ENCODE measurements at places on chromosomes 2 and 18.

DNA sequence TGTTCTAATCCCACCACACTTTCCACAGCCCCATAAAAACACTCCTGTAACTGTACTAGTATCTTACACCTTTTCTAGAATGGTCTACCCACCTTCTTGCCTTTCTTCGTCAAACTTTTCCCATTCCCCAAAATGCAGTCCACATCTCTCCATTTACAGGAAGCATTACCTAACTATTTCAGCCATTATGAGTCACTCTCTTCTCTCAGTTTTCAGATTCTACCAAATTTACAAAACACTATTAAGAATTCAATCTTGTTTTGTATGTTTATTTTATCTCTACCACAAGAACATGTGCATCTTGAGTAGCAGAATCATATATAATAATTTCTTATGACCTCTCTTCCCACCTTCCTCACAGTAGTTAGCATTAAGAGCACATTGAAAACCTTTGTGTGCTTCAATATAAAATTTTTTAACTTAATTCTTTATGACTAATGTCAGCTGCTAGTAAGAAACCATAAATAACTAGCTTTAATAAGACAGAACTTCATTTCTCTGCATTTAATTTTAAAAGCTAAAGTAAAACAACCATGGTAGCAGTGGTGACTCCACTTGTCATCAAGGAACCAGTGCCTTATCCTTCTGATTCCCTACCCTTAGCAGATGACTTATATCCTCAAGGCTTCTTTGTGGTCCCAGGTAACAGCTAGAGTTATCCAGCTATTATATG lies 56.6 kb upstream of the MAP2 start:
- DNase-seq, result no peak

GRCh38 chr2:47984041-47984440 lies 77.7 kb upstream of the FBXO11 start:
- DNase-seq, result no peak

- DNase-seq, result no peak
Measured at GRCh38 chr18:47593744-47594472, 336.6 kb downstream of the SMAD2 start.

GRCh38 chr18:76445275-76445674 lies 49.8 kb downstream of the ZNF516 start:
- DNase-seq, result no peak

DNA sequence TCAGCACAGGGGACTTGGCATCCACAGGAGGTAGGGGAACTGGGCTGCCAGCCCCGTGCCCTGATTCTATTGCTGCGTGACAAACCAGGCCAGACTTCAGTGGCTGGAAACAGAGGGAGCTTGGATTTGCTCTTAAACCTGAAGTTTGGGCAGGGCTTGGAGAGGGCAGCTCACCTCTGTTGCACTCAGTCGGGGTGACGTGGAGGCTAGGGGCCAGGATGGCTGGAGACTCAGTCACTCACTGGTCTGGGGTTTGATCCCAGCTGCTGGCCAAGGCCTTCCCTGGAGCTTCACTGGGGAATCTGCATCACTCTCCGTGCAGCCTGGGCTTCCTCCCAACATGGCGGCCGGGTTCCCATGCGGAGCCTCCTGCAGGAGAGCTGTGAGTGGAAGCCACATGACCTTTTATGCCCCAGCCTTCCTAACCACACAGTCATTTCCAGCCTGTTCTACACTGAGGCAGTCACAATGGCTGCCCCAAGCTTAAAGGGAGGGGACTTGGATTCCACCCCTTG lies 175.2 kb upstream of the HDAC4 start:
- DNase-seq, result no peak

DNA sequence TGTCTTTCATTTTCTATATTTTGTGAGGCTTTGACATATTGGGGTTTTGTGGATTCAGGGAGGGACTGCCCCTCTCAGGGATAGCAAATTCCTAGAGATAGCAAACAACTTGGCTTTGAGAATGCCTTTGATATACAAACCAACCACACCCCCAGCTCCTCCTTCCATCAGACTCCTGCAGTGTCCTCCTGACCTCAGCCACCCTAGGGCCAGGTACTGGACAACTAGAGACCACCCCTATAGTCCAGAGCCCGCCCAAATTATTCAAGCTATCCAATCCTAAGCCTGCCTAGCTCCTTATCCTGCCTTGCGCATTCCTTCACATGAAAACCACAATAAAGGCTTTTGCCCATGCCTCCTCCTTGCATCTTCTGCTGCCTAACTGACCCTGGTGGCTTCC lies 22.9 kb upstream of the STAM2 start:
- no peak for DNase-seq

DNA sequence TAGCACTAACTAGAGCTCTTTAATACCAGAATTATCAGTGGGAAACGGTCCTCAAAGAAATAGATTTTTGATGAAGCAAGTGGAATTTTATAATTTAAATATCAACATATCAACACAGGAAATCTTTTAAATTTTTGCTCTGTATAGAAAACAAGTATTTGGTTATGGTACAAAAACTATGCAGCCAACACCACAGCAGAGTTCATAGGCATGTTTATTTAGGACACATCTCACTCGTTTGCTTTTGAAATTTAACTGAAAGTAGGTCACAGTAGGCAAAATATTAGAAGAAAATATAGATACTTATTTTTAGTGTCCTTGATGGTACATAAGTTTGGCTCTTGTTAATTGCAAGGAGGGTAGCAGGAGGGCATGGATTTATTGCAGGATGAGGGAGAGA lies 34.3 kb upstream of the TANC1 start:
- DNase-seq, result no peak

DNA sequence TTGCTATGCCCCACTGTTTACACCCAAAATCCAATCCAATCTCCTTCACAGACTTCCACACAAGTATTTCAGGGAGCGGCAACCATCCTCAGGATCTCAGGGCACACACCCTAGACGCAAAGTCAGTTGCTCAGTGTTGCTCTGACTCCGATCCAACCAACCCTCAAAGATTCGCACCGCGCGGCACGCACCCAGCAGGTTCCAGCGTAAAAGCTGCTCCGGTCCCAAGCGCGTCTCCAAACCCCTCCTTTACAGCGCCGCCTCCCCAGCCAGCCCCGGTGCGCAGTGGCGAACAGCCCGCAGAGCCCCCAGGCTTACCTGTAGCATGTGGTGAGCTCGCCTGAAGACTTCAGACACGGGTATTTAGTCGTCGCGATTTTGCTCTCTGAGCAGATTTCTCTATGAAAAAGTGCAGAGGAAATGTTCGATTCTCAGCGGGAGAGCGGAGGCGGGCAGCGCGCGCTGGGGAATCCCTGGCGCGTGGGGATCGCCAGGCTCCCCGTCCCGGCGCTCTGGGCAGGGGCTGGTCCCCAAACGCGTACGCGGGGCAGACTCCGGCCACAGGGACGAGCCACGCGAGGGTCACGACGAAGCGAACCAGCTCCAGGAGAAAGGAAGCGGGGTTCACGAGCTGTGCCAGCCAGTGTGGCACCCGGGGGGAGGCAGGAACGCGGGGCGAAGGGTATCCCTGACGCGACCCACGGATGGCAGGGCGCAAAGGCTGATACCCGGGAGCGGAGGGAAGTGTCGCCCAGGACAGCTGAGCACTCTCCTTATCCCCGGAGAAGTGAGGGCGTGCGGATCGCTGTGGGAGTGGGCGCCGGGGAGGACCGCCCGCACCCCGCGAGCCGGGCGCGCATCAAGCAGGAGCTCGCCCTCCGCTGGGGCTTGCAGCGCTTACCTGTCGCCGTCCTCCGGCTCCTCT lies 650 bp downstream of the CCBE1 start:
- DNase-seq, result no peak

DNA sequence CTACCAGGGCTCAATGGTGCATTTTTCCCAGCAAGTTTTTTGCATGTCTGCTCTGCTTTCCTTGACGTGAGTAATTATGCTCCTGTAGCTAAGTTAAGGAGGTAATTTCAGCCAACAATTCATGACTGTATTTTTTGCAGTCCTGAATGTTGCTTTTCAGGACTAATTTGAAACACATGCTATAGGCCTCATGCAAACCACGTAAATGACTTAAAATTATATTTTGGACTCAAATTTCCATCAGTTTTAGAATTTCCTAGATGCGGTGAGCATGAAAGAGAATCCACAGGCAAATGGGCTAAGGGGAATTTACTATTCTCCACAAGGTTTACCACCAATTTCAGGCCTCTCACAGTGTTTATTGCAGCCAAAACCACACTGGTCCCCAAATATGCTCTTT lies 589.9 kb upstream of the LRRTM1 start:
- no peak for DNase-seq

- DNase-seq, result no peak
Measured at GRCh38 chr2:182055993-182056392, 70.3 kb downstream of the PPP1R1C start.

- DNase-seq, result no peak
Measured at GRCh38 chr2:222572751-222573174, 83.1 kb downstream of the FARSB start.

DNA sequence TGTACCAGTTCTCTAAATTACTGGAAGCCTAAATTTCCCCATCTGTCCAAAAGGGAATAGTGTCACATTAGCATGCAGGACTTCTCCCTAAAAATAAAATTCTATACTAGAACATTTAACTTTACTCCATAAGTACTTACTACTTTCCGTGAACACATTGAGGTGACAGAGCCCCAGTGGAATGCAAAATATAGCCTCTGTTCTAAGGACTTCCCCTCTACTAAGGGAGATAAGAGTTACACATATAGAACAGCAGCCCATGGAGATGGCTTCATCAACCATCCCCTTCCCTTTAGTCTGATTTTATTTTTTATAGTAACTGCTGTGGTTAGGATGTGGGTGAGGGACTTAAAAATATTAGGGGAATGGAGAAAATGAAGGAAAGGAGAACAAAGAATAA lies 68.9 kb upstream of the STPG4 start:
- no peak for DNase-seq

DNA sequence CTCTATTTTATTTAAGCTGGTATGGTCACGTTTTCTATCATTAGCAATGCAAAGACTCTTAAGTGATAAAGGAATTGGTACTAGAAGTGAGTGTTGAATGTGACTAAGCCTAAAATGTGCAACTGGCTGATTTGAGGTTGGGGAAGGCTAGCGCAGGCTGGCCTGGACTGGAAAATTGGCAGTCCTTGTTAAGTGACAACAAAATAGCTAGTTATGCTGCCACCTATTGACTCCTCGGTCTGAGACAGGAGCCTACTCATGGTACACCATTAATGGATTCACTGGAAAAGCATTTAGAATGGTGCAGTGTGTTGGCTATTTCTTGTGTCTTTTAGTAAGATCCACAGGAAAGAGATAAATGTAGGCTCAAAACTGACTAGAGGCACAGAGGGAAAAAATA lies 5.7 kb upstream of the WIPF1 start:
- peak; percentile 76 for DNase-seq

- no peak for DNase-seq
Measured at GRCh38 chr2:65877331-65878010, 445.1 kb upstream of the SPRED2 start.

- DNase-seq, result no peak
Measured at GRCh38 chr2:208047840-208048239, 22.5 kb upstream of the PLEKHM3 start.

DNA sequence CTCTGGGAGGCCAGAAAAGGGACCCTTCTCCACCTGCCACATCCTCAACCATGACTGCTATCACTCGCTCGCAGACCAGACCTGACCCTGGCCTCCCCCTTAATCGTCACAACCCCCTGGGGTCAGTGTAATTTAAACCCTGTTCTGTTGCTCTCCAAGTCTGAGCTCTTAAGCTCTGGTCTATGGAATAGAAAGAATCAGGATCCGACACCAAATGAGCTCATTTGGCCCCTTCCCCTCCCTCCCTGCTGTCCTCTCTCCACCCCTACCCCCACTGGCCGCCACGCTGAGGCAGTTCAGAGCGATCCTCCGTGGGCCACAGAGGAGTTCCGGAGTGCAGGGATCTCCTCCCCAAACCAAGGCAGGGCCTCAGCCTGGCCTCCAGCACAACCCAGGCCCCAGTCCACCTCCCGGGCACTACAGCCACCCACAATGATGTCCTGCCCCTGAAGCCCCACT lies 5.3 kb downstream of the DNMT3A start:
- no peak for DNase-seq

DNA sequence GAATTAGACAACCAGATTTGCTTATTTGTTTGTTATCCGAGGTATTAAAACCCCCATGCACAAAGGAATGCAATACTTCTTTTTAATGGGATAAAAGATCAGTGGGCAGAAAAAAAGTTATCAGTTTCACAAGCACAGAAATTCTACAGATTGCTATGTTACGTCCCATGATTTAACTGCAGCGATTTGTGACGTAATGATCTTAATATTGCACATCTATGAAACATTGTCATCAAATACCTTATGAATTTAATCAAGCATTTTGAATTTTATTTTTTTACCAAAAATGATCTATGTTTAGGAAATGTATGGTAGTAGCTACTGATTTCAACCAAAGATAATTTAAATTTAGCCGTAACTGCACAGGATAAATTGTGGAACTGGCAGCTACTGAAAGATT lies 138.9 kb downstream of the FHOD3 start:
- DNase-seq, result no peak

- DNase-seq, result peak; percentile 82
Measured at GRCh38 chr18:62249478-62250097, 62.5 kb downstream of the RELCH start.

DNA sequence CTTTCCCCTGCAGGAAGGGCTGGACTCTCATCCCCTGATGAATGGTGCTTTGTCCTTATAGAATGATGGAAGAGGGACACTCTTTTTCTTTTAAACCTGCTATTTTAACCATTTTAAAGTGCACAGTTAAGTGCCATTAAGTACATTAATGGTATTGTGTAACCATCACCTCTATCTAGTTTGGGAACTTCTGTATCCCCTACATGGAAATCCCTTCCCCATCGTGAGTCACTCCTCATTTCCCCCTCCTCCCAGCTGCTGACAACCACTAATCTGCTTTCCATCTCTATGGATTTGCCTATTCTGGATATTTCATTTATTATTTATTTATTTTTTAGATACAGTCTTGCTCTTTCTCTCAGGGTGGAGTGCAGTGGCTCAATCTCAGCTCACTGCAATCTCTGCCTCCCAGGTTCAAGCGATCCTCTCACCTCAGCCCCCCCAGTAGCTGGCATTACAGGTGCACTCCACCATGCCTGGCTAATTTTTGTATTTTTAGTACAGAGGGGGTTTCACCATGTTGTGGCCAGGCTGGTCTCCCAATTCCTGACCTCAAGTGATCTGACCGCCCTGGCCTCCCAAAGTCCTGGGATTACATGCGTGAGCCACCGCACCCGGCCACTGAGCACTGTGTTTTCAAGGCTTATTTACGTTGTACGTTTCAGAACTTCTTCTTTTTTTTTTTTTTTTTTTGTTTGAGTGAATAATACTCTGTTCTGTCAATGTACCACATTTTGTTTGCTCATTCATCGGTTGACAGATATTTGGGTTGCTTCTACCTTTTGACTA lies 15.8 kb downstream of the DGKD start:
- DNase-seq, result no peak

DNA sequence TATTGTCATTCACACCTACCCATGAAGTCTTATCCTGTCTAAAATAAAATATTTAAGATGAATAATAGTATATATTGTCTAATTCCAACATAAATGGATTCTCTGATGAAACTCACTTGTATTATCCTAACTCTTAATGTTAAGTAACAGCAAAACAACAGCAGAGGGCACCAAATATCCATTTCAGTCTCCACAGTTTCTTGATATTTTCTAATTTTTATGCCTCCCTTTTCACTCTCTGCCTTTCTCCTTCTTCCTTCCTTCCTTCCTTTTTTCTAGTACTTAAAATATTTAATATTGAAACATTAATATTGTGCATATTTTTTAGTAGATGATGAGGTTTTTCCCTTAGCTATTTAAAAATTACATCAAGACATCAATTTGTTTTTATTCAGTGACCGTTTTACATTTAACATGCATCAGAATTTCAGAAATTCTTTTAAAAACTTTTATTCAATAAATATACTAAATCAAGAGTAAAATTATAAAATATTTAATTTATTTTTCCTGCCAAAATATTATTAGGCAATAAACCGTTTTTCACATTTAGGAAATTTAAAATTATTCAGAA lies 97.6 kb downstream of the WDR7 start:
- no peak for DNase-seq

Measured in right atrium auricular region (tissue), 2 donors.